Activated CD4-positive, alpha-beta memory T cell treated with anti-CD3 and anti-CD28 coated beads for 36 hours (primary cell): ENCODE measurements at places on chromosomes 1 and 21. TPM values are rescaled to one million over a fixed set of nuclear protein-coding genes. Genes with fewer than 3 reads are reported as not detected.

DNA sequence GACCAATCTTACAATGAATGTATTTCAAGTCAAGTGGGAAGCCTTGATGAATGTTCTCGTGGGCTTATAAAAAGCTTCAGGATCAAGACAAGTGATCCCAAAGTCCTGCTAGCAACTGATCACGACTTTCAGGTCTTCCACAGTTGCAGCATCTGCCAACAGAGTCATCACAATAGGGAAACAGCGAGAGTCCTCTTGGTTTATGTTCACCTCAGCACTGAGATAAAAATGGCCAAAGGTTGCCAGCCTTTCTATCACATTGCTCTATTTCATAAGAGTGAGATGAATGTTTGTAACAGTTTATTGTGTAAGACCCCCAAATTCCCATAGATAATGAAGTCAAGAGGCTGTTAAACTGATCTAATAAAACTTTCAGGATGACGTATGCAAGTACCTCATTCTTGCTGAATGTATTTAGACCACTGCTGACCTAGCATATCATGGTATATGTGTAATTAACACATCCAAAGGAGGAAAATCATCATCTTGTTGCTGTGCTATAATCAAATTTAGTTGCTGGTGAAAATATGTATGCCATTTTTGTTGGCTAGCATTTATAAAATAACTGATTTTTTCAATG lies 150.6 kb downstream of the TGFBR3 start:
- DNase-seq, result no peak

- no peak for DNase-seq
Observed at GRCh38 chr1:32965251-32965747, 690 bp upstream of the RNF19B start.

DNA sequence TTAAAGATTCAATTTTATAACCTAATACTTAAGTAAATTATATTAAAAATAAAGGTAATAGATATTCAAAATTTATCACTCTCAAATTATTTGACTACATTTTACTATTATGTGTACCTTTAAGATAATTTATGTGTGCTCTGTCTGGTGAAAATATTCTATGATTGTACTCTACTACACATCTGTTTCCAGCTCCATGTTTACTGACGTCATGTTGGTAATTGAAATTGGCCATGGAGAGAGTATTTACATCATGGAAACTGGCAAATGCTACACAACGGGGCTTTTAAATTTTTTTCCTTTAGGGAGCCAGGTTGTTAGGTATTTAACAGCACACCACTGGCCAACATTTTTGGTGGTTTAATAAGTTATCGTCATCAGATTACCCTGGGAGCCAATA lies 204.5 kb upstream of the KIAA0040 start:
- DNase-seq, result no peak

GRCh38 chr1:165355139-165355976 lies 1.2 kb downstream of the LMX1A start:
- DNase-seq, result no peak

GRCh38 chr1:5254131-5254725 lies 599.8 kb downstream of the AJAP1 start:
- no peak for DNase-seq

DNA sequence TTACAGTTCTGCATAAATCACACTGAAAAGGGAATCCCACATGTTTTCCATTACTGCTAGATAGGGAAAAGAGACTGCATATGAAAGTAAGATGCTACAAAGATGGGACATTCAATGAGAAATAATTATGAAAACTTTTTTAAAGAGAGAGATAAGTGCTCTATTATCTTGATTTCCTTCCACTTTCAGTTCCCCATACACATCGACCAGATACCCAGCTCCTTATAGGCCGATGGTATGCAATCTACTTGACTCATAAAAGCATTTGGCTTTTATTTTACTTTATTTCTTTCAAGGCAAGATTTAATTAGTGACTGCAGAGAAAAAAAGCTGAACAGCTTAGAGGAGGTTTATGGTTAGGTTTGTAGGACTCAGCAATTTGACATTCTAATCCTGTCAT lies 13.1 kb downstream of the BRINP2 start:
- no peak for DNase-seq

- no peak for DNase-seq
Observed at GRCh38 chr1:17566417-17566816, 26.9 kb downstream of the ARHGEF10L start.

DNA sequence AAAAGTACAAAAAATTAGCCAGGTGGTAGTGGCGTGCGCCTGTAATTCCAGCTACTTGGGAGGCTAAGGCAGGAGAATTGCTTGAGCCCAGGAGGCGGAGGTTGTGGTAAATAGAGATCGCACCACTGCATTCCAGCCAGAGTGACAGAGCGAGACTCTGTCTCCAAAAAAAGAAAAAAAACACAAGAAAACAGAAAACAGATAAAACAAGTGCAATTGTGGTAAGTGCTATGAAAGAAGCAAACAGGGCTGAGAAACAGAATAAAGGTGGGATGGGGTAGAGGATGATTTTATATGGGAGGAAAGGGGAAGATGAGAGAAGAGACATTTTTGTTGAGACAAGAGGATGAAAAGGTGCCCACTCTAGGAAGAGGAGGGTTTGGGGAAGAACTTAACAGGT lies 5.0 kb upstream of the SOX13 start:
- DNase-seq, result no peak

- no peak for DNase-seq
Observed at GRCh38 chr21:41752231-41752681, 14.6 kb downstream of the RIPK4 start.

The FBLIM1 gene
- not detected for total RNA-seq

The ZNF691 gene
- total RNA-seq, result 9.5 TPM

The DCST2 gene
- total RNA-seq, result 1.1 TPM

The CA6 gene
- 0.26 TPM for total RNA-seq
